NCI-H345 (cell line): ENCODE measurements at places on chromosomes 1 and 21.
A peak's percentile ranks its signal among the peaks of the same experiment; 100 is the strongest.

DNA sequence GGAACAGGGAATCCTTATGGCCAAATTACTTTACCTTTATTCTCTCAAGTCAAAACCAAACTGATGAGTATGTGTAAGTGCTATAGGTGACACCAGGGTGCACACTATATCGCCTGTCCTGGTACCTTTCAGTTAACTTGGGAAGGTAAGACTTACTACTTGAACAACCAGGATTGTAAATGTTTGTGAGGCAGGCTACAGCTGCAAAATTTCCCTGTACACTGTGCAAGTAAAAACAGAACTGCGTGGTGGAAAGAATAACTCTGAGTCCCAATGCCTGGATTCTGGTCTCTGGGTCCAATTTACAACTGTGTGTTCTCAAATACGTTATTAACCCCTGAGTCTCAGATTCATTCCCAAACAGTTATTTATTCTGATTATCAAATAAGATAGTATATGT, 73.5 kb downstream of the TENT5C start:
- no peak for DNase-seq

DNA sequence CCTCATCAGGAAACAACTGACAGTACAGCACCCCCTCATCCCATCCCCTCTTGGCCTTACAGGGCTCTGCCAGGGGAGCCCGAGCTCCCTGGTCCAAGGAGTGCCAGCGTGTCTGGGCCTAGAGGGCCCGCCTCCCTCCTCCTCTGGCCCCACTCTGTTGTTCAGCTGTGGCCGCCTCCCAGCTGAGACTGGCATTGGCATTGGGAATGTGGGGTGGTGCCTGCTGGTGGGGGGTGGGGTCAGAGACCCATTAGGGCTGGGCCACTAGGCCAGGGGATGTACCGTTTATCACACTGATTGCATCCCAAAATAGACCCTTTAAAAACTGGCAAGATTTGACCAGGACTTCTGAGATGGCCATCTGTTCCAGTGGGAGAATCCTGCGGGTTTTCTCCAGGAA, 1.4 kb downstream of the LDLRAP1 start:
- no peak for DNase-seq

GRCh38 chr1:88726697-88727096, 42.6 kb downstream of the PKN2 start:
- no peak for DNase-seq

GRCh38 chr1:32998997-32999396, 34.4 kb upstream of the RNF19B start:
- no peak for DNase-seq

DNA sequence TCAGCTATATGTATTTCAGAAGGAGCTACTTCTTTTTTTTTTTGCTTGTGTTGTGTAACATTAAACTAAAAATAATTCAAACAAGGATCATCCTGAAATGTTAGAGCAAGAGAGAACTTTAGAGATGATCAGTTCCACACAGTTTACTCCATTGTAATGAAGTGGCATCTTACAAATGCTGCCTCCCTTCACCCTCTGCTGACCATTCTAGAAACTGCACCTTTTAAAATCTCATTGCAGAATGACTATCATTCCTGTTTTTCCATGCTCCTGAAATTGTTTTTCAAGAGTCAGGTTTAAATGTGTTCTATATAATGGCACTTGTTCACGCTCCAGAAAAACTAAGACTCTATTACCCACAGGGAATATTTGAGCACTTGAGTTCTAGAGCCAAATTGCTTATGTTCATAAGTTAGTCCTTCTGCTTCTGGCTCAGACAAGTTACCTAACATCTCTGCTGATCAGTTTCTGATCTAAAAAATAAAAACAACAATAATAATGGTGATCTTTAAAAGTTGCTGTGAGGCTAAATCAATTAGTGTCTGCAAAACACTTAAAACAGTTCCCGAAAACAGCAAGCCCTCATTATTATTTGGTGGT, 21.5 kb upstream of the SLC44A5 start:
- peak; percentile 51 for DNase-seq

- no peak for DNase-seq
Measured at GRCh38 chr1:181490740-181491712, 7.7 kb downstream of the CACNA1E start.

GRCh38 chr21:42336054-42336453, 14.7 kb downstream of the TFF2 start:
- no peak for DNase-seq

GRCh38 chr1:229147072-229147471, 123.8 kb upstream of the RAB4A start:
- DNase-seq: no peak

DNA sequence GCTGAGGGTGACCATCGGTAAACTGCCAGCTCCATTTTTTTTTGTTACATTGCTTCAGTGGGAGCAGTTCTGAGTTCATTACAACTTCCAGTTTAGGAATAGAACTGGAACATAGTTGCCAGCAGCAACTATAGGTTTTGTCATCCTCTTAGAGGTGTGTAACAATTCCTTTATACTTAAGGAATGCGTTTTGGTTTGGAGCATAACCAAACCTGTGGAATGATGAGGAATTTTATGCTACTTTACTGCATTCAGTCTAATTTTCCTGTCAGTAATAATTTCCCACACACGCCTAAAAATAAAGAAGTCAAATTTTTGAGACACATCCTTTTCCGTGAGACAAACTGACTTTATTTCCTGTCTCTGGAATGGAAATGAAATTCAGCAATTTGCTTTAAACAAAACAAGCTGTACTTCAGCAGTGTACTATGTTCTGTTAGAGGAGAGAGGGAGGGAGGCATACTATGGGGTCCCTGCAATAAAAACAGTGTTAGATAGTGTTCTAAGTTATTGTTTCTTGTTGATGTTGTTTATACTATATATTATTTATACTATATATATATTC, 4.8 kb upstream of the AMPD1 start:
- DNase-seq: no peak
